ENCODE measurements at places on chromosomes 16 and 17.
A peak's percentile ranks its signal among the peaks of the same experiment; 100 is the strongest.

GRCh38 chr17:13416748-13417363 lies 184.9 kb downstream of the HS3ST3A1 start:
- no peak overlapping the region for H3K27ac ChIP-seq
- no peaks in the 10 kb centered on the region for H3K4me1 ChIP-seq
- H3K27me3 ChIP-seq: no peaks in the 10 kb centered on the region
- no peak overlapping the region for H3K4me3 ChIP-seq

- peak; percentile 65 for DNase-seq
- H3K4me1 ChIP-seq: no peaks in the 10 kb centered on the region
- no peak overlapping the region for H3K27ac ChIP-seq
- no peak overlapping the region for H3K4me3 ChIP-seq
Observed at GRCh38 chr17:57833179-57833939, 16.5 kb downstream of the MRPS23 start.

DNA sequence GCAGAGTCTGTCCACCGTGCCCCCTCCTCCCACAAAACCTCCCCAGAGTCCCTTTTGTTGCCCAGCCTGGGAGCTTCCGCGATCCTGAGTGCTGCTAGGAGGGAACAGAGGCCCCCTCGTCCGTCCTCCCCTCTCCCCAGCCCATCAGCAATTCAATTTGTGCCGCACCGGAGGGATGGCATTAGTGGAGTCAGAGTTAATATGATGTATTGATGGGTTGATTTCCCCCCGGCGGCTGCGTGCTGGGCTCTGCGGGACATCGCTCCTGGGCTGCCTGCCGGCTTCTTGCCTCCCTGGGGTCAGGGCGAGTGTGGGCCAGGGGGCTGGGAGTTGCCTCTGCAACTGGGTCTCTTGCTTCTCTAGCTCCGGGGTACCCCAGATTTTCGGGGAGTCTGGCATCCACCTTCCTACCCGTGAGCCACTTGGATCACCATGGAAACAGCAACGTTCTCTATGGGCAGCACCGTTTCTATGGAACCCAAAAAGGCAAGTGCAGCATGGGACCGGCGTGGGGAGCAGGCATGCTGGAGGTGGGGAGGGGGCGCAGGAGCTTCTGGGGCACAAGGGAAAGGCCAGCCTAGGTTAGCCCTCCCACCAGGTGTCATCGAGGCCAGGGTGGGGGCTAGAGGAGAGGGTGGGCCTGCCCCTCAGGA lies 42.9 kb downstream of the BAHCC1 start:
- no peak overlapping the region for H3K4me3 ChIP-seq
- no peak overlapping the region for H3K27ac ChIP-seq
- H3K36me3 ChIP-seq: no peaks in the 10 kb centered on the region

- no peak overlapping the region for H3K27ac ChIP-seq
- no peak for DNase-seq
- no peaks in the 10 kb centered on the region for H3K4me1 ChIP-seq
- H3K36me3 ChIP-seq: no peaks in the 10 kb centered on the region
Observed at GRCh38 chr16:12314653-12315185, 338.2 kb downstream of the SNX29 start.

- DNase-seq: no peak
- H3K4me1 ChIP-seq: no peaks in the 10 kb centered on the region
- no peaks in the 10 kb centered on the region for H3K27me3 ChIP-seq
- no peaks in the 10 kb centered on the region for H3K36me3 ChIP-seq
- no peak overlapping the region for H3K4me3 ChIP-seq
- no peak overlapping the region for H3K27ac ChIP-seq
Observed at GRCh38 chr17:51722994-51723393, 435.5 kb downstream of the CA10 start.

- H3K36me3 ChIP-seq: no peaks in the 10 kb centered on the region
- H3K4me1 ChIP-seq: no peaks in the 10 kb centered on the region
- no peaks in the 10 kb centered on the region for H3K27me3 ChIP-seq
- DNase-seq: peak; percentile 61
- H3K4me3 ChIP-seq: no peak overlapping the region
Observed at GRCh38 chr17:61837175-61838051, 25.9 kb downstream of the BRIP1 start.

GRCh38 chr17:44071772-44072171 lies 1.2 kb downstream of the G6PC3 start:
- no peak for DNase-seq
- H3K27me3 ChIP-seq: no peaks in the 10 kb centered on the region
- H3K4me3 ChIP-seq: peak overlapping the region; percentile 94
- peak overlapping the region; percentile 75 for H3K27ac ChIP-seq

- no peaks in the 10 kb centered on the region for H3K36me3 ChIP-seq
- no peak overlapping the region for H3K27ac ChIP-seq
- H3K27me3 ChIP-seq: no peaks in the 10 kb centered on the region
- peaks cover 13% of the 10 kb centered on the region for H3K4me1 ChIP-seq
- no peak for DNase-seq
Observed at GRCh38 chr16:81473969-81474959, 29.7 kb downstream of the CMIP start.

DNA sequence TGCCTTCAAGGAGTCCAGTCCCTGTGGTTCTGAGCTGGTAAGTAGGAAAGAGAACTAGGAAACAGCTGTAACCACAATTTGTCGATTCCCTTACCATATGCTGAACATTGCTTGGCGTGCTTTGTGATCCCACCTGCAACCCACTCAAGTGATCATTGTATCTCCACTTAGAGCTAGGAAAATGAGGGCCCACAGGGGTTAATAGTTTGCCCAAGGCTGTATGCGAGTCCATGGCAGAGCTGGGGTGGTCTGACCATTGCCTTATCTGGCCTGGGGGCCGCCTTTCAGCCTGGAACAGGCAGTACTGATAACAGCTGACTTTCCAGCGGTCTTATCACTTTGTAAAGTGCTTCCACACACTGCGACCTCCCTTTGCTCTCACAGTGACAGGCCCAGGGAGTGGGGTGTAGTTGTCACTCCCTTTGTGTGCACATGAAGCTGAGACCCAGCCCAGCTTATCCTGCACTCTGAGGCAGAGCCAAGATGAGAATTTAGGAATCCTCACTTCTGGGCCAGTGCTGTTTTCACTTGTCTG lies 9.8 kb downstream of the MYL4 start:
- no peaks in the 10 kb centered on the region for H3K27me3 ChIP-seq
- no peaks in the 10 kb centered on the region for H3K36me3 ChIP-seq
- no peak overlapping the region for H3K27ac ChIP-seq
- no peaks in the 10 kb centered on the region for H3K4me1 ChIP-seq
- H3K4me3 ChIP-seq: no peak overlapping the region

GRCh38 chr16:31332544-31332943 lies 22.4 kb upstream of the ITGAX start:
- DNase-seq: no peak
- H3K36me3 ChIP-seq: no peaks in the 10 kb centered on the region
- no peak overlapping the region for H3K27ac ChIP-seq

DNA sequence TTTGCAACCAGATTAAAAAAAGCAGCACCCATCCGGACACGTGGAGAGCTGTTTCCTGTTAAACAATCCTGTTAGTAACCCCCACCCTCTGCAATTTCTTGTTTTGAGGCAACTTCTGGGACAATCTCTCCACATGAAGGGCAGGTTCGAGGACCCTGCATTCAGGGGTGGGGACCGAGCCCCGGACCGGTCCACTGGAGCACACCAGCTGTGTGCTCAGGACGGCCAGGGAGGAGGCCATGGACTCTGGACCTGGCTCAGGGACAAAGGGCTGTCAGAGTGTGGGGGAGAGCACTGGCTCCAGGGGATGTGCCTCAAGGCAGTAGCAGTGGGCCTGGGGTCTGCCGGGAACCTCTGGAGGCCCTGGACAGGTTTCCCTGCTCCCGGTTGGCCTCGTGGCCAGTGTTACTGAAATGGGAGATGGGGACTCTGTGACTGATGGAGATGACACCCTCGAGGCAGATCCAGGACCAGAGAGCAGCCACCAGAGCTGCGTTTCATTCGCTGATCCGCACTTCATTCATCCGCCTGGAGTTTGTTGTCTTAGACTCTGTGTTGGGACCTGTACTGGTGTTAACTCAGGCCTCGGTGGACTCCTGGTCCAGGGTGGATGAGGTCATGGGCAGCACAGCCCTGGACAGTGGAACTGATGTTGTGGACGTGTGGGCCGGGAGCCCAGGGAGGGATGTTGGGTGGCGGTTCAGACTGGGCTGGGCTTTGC lies 2.9 kb upstream of the CPNE7 start:
- no peak for DNase-seq
- no peaks in the 10 kb centered on the region for H3K36me3 ChIP-seq
- no peak overlapping the region for H3K4me3 ChIP-seq
- H3K27me3 ChIP-seq: 0 out of 2 replicates have a peak, but pooled peaks cover 7% of the 10 kb centered on the region

- H3K4me3 ChIP-seq: no peak overlapping the region
- DNase-seq: no peak
- H3K36me3 ChIP-seq: no peaks in the 10 kb centered on the region
- H3K4me1 ChIP-seq: no peaks in the 10 kb centered on the region
Observed at GRCh38 chr17:10623737-10624338, 33.3 kb downstream of the MYH3 start.

- no peak for DNase-seq
- H3K36me3 ChIP-seq: no peaks in the 10 kb centered on the region
- H3K4me3 ChIP-seq: no peak overlapping the region
Observed at GRCh38 chr16:53920988-53921387, 217.0 kb downstream of the FTO start.

DNA sequence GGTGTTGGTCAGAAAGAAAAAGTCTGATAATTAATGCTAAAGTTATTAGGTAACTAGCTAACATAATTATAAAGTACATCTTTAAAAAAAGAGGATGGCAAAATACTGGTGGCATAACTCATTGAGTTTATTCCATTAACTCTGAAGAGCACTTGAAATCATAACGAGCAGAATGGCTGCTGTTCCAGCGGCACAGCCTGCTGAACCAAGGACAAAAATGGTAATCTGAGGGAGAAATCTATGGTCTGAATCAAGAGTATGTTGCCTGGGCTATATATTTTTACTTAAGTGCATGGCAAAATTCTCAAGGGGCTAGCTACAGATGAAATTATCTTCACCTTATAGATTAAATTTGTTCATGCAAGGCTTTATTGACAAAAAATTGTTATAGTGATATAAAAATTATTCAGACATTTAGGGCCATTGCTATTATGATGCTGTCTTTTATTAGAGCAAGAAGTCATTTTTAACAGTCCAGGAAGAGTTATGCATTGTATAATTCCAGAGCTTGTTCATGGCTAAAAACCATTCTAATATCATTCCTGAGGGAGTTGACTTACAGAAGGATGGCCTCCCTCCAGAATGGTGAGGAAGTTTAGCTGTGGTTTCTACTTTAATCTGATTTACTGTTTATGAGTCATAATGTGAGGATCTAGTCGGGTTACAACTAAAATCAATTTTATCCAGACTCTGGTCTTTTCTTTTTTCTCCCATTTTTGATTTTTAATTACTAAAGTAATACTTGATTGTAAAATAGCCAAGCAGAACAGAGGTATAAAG lies 41.4 kb upstream of the ANKFN1 start:
- H3K4me3 ChIP-seq: no peak overlapping the region
- no peak overlapping the region for H3K27ac ChIP-seq
- DNase-seq: no peak
- H3K27me3 ChIP-seq: no peaks in the 10 kb centered on the region
- H3K4me1 ChIP-seq: no peaks in the 10 kb centered on the region
- no peaks in the 10 kb centered on the region for H3K36me3 ChIP-seq

- no peak overlapping the region for H3K27ac ChIP-seq
- H3K4me1 ChIP-seq: no peaks in the 10 kb centered on the region
- H3K4me3 ChIP-seq: no peak overlapping the region
- no peaks in the 10 kb centered on the region for H3K36me3 ChIP-seq
Observed at GRCh38 chr16:6611535-6611934, 721.1 kb upstream of the RBFOX1 start.

GRCh38 chr16:80377096-80377956 lies 163.5 kb upstream of the DYNLRB2 start:
- H3K4me3 ChIP-seq: no peak overlapping the region
- no peak for DNase-seq
- no peaks in the 10 kb centered on the region for H3K36me3 ChIP-seq
- H3K27ac ChIP-seq: no peak overlapping the region
- H3K27me3 ChIP-seq: no peaks in the 10 kb centered on the region

DNA sequence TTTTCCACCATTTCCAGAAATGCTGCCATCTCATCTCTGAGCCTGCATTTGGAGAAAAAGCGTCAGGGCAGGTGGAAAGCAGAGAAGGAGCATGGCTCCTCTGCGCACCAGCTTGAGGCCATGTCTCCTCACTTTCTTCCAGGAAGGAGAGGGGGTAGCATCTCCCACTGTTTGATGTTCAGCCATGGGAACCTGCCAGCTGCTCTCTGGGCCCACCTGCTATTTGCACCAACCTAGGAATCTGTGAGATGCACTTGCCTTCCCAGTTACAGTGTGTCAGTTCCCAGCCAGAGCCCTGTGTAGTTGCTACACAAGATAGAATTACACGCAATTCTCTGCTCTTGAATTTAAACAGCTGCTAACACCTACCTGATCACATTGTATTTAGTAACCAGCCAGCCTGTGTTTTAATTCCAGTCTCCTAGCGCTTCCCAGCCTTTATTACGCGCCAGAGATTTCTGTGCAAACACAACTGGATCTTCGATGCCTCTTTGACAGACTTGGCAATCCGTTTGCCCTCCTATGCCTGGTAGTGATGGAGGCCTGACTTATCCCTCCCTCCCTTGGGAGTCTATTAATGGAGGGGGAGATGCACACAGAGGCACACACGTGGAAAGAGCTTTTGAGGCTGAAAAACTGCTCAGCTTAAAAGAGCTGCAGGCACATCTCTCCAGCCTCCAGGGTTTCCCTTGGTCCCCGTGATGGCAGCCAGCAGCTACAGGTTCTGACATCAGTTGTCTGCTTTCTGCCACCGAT lies 98.1 kb upstream of the SEC14L1 start:
- H3K36me3 ChIP-seq: no peaks in the 10 kb centered on the region
- H3K4me3 ChIP-seq: no peak overlapping the region
- no peak for DNase-seq
- H3K27me3 ChIP-seq: no peaks in the 10 kb centered on the region
- no peak overlapping the region for H3K27ac ChIP-seq

- H3K27me3 ChIP-seq: peaks cover 11% of the 10 kb centered on the region
- H3K36me3 ChIP-seq: no peaks in the 10 kb centered on the region
- peaks cover 11% of the 10 kb centered on the region for H3K4me1 ChIP-seq
Observed at GRCh38 chr17:64773836-64774761, 112.0 kb upstream of the SMURF2 start.

DNA sequence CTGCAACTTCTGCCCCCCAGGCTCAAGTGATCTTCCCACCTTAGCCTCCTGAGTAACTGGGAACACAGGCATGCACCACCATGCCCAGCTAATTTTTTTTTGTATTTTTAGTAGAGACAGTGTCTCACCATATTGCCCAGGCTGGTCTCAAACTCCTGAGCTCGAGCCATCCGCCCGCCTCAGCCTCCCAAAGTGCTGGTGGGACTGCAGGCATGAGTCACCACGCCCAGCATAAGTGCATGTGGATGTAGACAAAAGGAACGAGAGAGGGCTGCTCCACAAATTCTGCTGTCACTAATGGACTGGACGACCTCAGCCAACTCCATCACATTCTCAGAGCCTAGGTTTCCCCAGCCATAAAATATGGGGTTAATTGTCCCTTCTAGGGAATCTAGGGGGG lies 7.7 kb upstream of the SP2 start:
- H3K36me3 ChIP-seq: no peaks in the 10 kb centered on the region
- no peak overlapping the region for H3K27ac ChIP-seq
- no peak for DNase-seq
- H3K27me3 ChIP-seq: no peaks in the 10 kb centered on the region
